ENCODE measurements at places on chromosomes 11 and 22.

DNA sequence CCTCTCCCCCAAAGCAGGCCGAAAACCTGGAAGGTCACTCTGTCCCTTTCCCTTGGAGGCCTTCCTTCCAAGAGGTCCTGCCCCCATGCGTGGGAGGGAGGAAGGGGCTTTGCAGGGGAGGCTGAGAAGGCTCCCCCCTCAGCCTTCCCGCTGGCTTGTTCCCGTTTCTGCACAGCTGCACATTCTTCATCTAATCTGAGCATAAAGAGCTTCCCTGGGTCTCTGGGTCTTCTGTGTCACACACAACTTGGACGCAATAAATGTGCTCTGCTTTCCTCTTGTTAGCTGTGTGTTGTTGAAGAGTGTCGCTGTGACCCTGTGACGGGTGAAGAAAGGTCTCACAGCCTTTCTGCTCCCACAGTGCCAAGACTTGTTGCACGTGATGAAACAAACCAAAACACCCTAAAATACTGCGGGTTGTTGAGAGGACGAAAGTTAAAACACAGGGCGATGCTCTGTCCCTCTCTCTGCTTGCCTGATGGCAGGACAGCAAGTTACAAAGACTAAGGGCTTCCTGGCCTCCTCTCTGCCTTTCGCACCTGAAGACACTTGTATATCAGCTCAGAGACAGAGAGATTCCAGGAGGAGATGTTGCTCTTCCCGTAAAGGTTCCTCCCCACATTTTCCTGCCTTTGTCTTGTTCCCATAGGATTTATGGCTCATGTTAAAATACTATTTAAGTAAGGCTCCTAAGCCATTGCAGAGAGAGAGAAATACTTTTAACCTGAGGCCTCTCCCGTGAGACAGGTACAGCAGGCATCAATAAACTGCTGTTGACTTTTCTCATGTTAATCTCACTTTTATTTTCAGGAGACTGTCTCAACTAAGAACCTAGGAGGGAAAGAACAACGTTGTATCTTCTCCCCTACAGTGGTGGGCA lies 15.4 kb upstream of the IFITM3 start:
- DNase-seq, result no peak

GRCh38 chr11:88183233-88183632 lies 8.0 kb upstream of the RAB38 start:
- no peak for DNase-seq

DNA sequence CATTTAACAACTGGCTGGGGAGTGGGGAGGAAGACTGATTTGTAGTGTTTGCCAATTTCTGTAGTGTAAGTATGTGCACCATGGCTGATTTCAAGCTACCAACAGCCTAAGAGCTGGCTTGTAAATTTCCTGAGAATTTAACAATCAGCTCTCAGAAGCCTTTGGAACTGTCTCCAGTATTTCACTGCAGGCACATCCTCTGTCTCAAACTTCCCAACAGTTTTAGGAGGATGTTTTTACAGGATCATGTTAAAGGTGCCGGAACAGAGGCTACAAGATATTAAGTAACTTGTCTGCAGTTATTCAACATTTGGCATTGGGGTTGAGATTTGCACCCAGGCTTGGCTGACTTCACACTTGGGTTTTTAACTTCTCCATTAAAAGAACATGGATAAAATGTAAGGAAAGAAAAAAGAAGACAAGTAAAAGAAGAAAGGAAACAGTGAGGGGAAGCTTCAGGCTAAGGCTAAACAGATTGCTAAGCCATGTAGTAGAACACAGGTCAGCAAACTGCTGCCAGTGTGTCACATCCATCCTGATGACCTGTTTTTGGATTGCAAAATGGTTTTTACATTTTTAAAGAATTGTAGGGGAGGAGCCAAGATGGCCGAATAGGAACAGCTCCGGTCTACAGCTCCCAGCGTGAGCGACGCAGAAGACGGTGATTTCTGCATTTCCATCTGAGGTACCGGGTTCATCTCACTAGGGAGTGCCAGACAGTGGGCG lies 204.8 kb upstream of the SESN3 start:
- DNase-seq, result no peak

DNA sequence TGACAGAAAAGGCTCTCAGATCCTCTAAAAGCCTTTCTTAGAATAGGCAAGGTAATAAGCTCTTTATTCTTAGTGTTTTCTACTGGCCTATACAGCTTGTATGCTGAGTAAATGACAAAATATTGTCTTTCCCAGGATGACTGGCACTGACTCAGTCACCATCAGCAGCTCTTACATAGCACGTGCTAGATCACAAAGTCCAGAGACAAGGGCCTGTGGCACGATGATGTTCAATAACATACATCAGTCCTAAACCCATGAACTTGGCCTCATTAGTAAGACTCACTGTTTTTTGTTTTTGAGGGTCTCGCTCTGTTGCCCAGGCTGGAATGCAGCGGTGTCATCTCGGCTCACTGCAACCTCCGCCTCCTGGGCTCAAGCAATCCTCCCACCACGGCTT lies 42.7 kb downstream of the CELF1 start:
- peak; percentile 73 for DNase-seq

DNA sequence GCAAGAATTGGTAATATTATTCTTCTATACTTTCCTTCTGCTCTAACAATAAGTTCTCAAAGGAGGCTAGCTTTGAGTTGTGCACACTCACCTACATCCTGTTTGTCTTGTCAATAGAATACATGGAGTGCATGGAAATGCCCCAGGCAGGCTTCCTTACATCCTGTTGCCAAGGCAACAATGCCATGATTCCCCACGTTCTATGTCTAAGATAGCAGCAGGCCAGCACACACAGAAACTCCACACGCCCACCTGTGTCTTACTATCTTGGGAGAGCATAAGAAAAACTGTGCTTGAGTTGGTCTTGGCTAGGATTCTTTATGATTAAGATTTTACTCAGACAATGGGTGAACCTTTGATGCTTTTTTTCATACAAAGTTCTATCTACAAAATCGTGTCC lies 379.2 kb downstream of the AASDHPPT start:
- DNase-seq, result no peak

GRCh38 chr22:46561435-46561905 lies 24.1 kb upstream of the CELSR1 start:
- peak; percentile 63 for DNase-seq

DNA sequence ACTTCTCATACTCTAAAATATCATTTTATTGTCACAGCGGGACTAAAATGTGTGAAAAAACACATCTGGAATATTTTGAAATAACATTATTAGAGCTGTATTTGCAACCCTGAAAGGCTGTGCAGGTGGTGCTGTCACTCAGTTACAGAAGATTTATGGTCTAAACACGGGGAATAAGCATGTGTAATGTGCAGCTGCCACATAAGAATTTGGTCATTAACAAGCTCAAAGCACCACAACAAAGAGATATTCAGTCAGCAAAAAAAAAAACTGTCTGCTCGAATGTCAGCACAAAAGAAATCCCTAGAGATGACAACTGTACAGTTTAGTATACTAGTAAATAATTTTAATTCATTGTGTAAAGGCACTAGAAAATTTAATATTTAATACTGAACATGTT lies 31.3 kb downstream of the TMEM123 start:
- DNase-seq, result no peak

GRCh38 chr11:28384418-28384817 lies 276.2 kb downstream of the METTL15 start:
- DNase-seq, result no peak

- no peak for DNase-seq
These were observed 7.9 kb upstream of the SYT12 start for GRCh38 chr11:67015048-67015447.

- DNase-seq, result no peak
These were observed 9.1 kb downstream of the HPS5 start for GRCh38 chr11:18312663-18313420.

DNA sequence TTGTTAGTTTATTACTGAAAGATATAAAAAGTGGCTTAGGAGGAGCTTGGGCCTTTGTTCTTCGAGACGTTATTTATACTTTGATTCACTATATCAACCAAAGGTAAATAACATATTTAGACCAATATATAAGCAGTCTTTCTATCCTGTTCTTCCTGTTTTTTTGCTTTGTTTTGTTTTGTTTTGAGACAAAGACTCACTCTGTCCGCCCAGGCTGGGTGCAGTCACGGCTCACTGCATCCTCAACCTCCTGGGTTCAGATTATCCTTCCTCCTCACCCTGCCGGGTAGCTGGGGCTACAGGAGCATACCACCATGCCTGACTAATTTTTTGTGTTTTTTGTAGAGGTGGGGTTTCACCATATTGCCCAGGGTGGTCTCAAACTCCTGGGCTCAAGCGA lies 66.8 kb downstream of the ATM start:
- DNase-seq, result no peak

DNA sequence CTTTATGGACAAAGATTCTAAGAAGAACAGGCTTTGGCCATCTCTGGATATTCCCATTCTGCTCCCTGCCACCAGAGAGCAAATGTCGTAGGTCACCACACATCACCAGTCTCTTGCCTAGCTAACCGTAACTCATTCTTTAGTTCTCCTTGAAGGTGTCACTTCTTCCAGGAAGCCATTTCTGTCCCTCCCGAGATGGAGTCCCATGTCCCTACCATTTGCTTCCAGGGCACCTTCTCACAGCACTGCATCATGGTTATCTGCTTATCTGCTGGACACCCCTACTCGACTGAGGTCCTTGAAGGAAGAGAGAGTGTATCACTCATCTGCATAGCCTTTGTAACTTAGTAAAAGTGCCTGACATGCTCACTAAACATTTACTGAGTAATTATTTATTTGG lies 47.6 kb downstream of the FAM83F start:
- no peak for DNase-seq

DNA sequence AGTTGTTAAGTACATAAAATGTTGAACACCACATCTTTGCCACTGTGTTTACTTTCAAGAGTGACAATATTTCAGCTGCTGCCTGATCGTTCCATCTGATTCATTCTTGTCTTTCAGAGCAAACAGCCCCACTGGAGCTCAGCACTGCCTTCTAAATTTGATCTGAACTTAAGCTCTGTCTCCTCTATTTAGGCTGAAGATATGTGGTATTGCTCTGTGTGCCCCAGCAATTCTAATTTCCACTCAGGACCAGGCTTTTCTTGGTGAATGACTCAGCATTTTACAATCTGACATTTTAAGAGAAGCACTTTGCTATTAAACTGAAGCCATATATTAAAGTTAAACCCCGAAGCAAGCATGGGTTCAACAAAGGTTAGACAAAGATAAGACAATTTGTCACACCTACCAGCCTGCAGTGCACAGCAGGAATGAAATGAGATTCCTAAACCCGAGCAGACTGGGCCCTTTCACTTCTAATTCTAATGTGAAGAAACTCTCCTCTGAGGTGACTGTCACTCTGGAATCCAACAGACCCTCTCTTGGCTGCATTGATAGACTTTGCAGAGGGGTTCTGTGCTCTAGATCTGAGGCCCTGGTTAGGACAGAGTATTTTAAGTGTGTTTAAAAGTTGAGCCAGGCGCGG lies 41.7 kb upstream of the PLET1 start:
- DNase-seq, result no peak

DNA sequence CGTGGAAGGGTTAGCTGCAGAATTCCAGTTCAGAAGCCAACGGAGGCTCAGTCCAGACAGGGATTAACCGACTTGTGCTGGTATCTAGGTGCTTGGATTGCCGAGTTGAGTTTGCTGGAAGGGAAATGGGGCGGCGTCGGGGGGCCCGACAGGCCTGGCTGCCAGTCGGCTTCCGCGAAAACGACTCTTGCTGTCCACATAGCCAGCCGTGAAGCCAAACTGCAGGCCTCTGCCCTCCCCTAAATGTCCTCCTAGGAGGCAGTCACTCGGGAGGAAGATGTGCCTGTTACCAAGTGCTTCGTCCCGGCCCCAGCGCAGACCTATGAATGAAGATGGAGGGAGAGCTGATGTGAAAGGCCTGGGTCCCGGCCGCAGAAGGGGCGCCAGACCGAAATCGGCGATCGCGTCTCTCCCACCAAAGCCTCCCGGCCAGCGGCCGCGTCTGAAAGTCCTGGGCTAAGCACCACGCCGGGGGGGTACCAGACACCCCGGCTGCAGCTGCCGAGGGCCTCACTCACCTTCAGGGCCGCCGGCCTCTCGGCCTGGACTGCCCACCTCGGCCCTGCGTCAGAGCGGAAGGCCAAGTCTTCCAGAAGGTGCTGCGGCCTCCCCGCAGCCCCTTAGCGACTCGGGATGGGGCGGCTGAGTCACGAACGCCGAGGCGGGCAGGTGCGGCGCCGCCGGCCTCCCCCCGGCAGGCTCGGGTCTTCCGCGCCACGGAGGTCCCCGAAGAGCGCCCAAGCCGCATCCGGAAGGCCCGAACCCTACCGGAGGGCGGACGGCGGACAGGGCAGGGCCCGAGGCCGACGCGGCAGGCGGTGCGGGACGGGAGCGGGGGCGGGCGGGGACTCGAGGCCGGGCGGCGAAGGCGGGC lies 7.5 kb downstream of the DPAGT1 start:
- peak; percentile 60 for DNase-seq

DNA sequence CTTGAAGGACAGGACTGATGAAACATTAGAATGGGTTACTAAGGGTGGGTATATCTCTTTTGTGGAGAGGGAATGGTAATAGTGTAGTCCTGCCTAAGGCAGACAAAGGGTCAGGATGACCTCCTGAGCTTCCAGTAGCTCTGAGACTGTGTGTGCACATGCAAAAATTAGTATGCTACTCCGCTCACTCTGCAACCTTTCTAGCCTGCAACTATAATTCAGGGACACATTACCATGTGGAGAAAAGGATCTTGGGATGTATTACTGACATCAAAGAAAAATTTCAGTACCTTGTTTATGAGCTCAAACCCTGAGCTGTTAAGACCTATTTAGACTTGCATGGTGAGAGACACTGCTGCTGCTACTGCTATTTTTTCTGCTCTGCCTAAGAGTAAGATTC lies 25.4 kb downstream of the LARGE2 start:
- DNase-seq, result no peak

All from activated CD4-positive, alpha-beta T cell treated with anti-CD3 and anti-CD28 coated beads, Interleukin-10, Interleukin-2, amounts not matched to agents 100 ng/mL and 50 ng/mL, durations not matched to agents 16 hours and 8 hours (primary cell).